ENCODE measurements at places on chromosomes 7 and 10.

DNA sequence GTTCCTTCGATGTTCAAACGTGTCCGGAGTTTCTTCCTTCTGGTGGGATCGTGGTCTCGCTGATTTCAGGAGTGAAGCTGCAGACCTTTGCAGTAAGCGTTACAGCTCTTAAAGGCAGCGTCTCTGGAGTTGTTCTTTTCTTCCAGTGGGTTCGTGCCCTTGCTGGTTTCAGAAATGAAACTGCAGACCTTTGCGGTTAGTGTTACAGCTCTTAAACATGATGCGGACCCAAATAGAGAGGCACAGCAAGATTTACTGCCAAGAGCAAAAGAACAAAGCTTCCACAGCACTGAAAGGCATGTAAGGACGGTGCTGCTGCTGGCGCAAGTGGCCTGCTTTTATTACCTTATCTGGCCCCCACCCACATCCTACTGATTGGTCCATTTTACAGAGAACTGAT, 931.4 kb downstream of the IPMK start:
- DNase-seq, result no peak

GRCh38 chr10:104067525-104067924, 18.2 kb downstream of the COL17A1 start:
- no peak for DNase-seq

GRCh38 chr7:38179776-38180226, 1.8 kb downstream of the STARD3NL start:
- DNase-seq, result peak; percentile 26

GRCh38 chr10:62885684-62886461, 69.7 kb upstream of the EGR2 start:
- DNase-seq, result no peak

DNA sequence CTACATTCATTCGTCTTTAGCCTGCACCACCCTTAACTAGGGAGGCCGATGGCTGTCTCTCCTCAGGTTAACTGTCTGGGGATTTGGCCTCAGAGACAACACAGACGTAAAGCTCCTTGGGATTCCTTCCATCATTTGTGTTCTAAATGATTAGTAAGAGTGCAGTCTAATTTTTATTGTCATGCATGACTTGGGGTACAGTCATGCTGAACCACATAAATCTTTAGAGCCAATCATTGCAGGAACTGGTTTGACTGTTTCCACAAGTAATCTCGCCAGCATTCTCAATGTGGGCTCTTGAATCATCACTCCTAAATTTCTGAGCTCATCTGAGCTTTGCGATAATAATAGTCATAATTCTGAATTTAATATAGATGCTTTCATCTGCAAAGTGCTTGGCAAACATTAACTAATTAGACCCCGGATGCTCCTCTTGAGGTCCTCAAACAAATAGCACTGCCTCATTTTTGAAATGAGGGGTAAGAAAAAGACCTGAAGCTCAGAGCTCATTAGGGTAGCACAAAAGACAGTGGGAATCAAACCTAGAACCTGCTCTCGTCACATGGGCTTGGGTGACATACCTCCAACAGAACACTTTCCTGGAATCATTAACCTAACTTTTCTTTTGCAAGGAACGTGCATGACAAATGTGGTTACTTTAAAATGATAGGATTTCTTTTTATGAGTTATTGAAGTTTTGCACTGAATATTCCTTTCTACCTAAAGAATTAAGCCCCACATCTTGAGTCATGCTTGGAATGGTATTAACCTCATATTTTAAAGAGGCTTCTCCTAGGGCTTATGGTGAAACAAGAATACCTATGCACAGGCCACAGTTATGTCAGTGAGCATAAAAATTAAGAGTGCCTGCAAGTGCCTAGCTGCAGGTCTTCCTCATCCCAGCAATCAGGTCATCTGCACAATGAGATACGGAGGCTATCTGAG, 118.9 kb upstream of the NRP1 start:
- DNase-seq, result no peak

- no peak for DNase-seq
Measured at GRCh38 chr7:80848841-80849240, 70.0 kb downstream of the SEMA3C start.

GRCh38 chr10:132291826-132292225, 15.9 kb downstream of the STK32C start:
- DNase-seq, result no peak

DNA sequence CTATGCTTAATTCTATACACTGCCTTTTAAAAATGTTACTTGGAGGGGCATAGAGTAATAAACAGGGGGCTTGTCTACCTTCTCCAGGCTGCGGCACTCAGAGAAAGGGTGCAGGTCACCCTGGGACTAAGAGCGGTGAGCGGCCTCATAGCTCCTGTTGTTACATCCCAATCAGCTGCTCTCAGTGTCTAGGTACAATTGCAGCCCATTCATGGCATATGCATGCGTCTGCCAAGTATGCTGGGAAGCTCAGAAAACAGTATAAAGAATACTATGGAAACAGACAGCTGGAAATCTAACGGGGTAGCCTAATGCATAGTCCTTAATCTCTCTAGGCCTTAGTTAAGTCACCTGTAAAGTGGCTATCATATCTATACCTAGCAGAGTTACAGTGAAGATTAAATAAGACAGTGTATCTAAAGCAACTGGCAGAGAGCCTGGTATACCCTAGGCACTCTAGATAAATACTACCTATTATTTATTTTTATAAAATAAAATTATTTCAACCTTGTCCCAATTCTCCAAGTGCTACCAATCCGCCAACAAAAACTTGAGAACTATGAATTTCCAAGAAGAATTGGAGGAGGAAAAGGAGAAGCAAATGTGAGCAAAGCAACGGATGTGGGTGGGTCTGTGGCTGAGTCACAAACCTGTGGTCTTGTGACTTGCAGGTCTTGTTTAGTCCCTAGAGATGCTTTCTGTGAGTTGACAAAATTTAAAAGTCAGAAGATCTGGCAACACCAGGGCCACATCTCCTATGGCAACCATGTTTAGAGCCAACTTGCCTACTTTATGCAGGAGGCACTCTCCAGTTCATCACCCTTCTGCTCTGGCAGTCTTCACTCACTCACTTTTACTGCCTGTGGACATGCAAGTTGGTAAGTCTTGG, 183.0 kb downstream of the RAPGEF5 start:
- peak; percentile 79 for DNase-seq

DNA sequence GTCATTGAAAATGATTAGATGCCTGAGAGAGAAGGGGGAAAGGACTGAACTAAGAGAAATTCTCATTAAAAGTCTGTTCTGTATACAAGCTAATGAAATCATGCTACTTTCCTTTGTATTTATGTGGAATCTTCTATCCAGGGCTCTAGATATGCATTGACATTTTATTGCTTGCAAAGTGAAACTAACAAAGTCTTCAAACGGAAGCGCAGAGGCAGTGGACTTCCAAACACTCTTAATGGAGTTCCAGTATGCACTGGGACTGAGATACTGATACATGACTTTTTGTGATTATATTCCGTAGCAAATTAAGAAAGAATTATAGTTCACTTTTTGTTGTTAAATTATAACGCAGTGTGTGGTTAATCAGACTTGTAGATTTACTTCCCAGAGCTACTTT, 166.8 kb upstream of the TBX20 start:
- peak; percentile 55 for DNase-seq

- DNase-seq, result no peak
Measured at GRCh38 chr7:92749832-92750446, 86.4 kb downstream of the CDK6 start.

GRCh38 chr10:101066146-101066895, 4.5 kb downstream of the KAZALD1 start:
- DNase-seq, result peak; percentile 96

DNA sequence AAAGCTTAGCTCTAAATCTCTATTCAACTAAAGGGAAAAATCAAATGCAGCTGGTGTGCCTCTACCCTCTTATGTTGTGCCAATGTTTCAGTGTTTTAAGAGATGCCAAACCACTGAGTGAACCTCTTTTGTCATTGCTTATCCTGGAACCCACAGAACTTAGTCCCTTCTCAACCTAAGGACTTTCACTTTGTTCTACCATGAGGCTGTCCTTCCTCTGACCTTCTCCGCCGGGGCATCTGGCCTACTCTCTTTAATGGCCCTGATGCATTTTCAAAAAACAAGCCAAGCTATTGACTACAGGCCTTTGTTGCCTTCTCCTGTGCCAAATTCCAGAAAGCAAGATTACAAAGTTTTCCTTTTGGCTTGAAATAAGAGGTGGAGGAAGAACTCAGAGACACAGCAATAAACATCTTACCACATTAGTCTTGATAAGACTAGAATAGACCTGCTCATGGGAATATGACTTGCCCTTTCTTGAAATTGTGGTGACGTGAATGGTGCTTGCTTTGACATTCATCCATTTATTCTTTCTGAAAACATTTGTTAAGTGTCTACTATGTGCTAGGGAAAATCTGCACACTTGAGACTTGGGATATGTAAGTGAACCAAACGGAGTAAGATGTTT, 253.2 kb upstream of the SMIM30 start:
- no peak for DNase-seq

GRCh38 chr7:16069998-16070397, 351.3 kb downstream of the CRPPA start:
- no peak for DNase-seq

DNA sequence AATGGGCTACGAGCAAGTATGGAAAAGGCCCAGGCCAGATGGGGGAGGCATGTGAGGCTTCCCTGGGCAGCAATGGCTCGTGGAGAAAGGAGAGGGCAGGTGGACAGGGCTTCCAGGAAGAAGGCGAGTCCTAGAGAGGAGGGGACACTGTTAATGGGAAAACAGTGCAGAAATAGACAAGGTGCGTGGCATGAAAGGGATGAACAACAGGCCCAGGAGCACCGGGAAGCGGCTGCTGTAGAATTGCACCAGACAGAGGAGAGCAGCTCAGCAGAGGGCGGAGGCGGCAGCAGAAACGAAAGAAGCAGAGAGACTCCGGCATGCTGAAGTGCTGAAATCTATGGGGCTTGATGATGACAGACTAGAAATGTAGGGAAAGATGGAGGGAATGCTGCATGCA, 102.1 kb downstream of the PIP4K2A start:
- no peak for DNase-seq

DNA sequence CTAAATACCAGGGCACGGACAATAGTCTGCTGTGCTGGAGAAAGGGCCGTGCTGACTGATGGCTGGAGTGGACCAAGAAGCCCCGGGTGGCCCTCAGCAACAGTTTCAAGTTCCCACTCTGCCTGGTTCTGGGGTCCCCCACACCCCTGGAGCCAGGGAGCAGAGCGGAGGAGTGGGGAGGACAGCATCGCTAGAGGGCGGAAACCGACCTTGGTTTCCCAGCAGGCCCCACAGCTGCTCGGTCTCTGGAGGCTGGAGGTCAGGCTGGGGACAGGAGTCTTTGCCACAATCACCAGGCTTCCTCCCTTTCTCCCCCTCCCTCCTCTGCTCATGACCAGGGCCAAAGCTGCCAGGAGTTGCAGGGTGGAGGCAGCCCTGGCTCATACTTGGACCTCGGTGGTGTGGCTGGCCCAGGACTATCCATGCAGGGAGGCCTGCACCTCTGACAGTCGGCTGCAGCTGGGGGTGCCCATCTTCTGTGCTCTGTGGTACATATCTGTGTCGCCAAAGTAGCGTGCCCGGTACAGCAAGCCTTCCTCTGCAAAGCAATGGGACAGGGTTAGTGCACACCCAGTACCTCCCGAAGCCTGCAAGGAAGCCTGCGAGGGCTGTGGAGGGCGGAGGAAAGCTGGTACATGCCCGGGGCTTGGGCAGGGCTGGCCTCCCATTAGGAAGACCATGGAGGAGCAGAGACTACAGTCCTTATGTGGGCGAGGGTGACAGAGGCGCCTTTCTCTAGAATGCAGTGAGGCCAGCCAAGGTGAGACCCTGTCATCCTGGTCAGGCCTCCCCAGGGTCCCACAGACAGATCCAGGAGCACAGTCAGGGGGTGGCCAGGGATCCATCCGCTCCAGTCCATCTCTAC, 19.1 kb downstream of the DNAJB12 start:
- DNase-seq, result no peak

All from OCI-M1 (cell line).